ENCODE measurements at places on chromosomes 6 and 20. TPM values are rescaled to one million over a fixed set of nuclear protein-coding genes. Genes with fewer than 3 reads are reported as not detected.
A peak's percentile ranks its signal among the peaks of the same experiment; 100 is the strongest.

DNA sequence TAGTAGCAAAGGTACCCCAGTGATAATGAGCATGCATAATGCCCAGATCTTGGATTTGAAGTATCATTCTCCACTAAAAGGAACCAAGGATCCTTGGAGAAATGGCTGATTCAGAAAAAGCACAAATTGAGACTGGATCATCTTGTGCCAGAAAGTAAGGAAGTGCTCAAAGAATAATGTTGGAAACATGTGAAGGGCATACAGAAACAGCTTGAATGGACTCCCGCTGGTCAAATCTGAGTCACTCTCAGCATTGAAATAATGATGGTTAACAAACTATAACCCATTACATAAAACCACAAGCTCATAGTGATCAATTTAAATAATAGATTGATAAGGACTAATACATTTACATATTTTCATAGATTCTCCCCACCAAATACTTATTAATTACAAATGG lies 3.6 kb upstream of the OSTM1 start:
- H3K4me3 ChIP-seq, result no peak overlapping the region
- peaks cover 7% of the 10 kb centered on the region for H3K4me1 ChIP-seq
- no peaks in the 10 kb centered on the region for H3K36me3 ChIP-seq
- H3K27ac ChIP-seq, result no peak overlapping the region
- DNase-seq, result no peak

DNA sequence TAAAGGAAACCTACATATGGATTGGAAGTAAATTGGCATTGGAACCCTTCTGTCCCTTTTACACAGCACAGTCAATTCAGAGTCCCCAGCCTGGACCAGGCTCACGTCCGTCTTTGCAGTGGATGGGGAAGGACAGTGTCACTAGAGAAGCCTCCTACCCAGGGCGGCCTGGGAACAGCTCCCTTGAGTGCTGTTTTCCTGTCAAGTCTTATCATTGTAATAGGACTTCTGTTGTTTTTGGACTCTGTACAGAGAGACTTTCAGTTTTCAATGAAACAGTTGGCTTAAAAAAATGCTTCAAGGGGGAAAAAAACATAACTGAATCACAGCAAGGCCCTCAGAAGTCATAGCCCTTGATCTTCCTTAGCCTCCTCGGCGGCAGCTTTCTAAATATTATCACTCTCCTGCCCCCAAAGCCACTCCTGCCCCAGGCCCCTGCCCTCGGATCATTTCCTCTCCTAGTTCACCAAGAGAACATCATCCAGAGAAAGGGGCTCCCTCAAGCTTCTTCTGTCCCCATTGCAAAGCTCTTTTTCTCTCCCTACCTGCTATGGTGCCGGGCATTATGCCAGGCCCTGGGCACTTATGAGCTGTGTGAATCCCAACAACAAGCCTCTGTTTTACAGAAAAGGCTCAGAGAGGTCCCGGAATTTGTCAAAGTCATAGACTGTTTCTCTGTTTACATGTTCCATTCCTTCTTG lies 37.8 kb upstream of the CNKSR3 start:
- H3K27ac ChIP-seq, result no peak overlapping the region
- no peak for DNase-seq
- no peaks in the 10 kb centered on the region for H3K27me3 ChIP-seq
- no peaks in the 10 kb centered on the region for H3K4me1 ChIP-seq
- H3K4me3 ChIP-seq, result no peak overlapping the region

- peak overlapping the region; percentile 96 for H3K27ac ChIP-seq
- no peaks in the 10 kb centered on the region for H3K27me3 ChIP-seq
- DNase-seq, result peak; percentile 71
- peaks cover 16% of the 10 kb centered on the region for H3K36me3 ChIP-seq
- H3K4me1 ChIP-seq, result peaks cover 40% of the 10 kb centered on the region
- peak overlapping the region; percentile 65 for H3K4me3 ChIP-seq
Observed at GRCh38 chr6:31701666-31702404, 1.3 kb downstream of the ABHD16A start.

DNA sequence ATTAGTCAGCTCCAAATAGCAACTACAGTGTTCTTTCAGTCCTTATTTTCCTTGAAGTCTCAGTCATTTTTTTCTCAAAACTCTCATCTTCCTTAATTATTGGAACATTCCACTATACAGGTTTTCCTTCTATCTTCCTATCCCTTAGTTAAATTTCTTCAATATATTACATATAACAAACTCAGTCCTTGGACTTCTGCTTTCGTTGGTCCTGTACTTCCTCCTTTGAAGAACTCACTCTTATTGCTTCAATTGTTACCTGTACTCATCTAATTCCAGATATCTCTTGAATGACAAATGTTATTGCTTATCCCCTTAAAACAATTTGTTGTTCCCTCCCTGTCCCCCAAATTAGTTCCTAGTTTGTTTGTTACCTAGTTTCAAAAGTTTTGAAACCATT lies 67.7 kb upstream of the NOTCH4 start:
- H3K36me3 ChIP-seq, result no peaks in the 10 kb centered on the region
- no peak overlapping the region for H3K4me3 ChIP-seq
- DNase-seq, result no peak
- H3K27me3 ChIP-seq, result no peaks in the 10 kb centered on the region

- H3K36me3 ChIP-seq, result no peaks in the 10 kb centered on the region
- H3K4me1 ChIP-seq, result peaks cover 8% of the 10 kb centered on the region
- no peak overlapping the region for H3K4me3 ChIP-seq
- no peak for DNase-seq
- H3K27ac ChIP-seq, result no peak overlapping the region
Observed at GRCh38 chr20:3137492-3137891, 22.2 kb downstream of the FASTKD5 start.

GRCh38 chr6:7255918-7256317 lies 57.1 kb downstream of the SSR1 start:
- H3K27ac ChIP-seq, result peak overlapping the region; percentile 67
- H3K4me3 ChIP-seq, result no peak overlapping the region
- no peaks in the 10 kb centered on the region for H3K36me3 ChIP-seq
- no peaks in the 10 kb centered on the region for H3K27me3 ChIP-seq
- no peak for DNase-seq
- H3K4me1 ChIP-seq, result peaks cover 6% of the 10 kb centered on the region

- H3K4me1 ChIP-seq, result no peaks in the 10 kb centered on the region
- no peaks in the 10 kb centered on the region for H3K27me3 ChIP-seq
- H3K27ac ChIP-seq, result no peak overlapping the region
Observed at GRCh38 chr6:55886185-55886836, 10.9 kb upstream of the BMP5 start.

- H3K36me3 ChIP-seq, result no peaks in the 10 kb centered on the region
- no peak for DNase-seq
- no peaks in the 10 kb centered on the region for H3K4me1 ChIP-seq
- no peak overlapping the region for H3K27ac ChIP-seq
Observed at GRCh38 chr6:95601133-95601532, 23.8 kb downstream of the MANEA start.

GRCh38 chr6:215335-216034 lies 76.8 kb upstream of the DUSP22 start:
- H3K36me3 ChIP-seq, result no peaks in the 10 kb centered on the region
- H3K27me3 ChIP-seq, result peaks cover 6% of the 10 kb centered on the region
- no peak overlapping the region for H3K27ac ChIP-seq
- DNase-seq, result no peak

- no peak for DNase-seq
- no peaks in the 10 kb centered on the region for H3K36me3 ChIP-seq
- H3K27me3 ChIP-seq, result no peaks in the 10 kb centered on the region
Observed at GRCh38 chr6:158279615-158280014, 32.6 kb upstream of the TULP4 start.

GRCh38 chr6:626236-626635 lies 30.7 kb downstream of the HUS1B start:
- no peaks in the 10 kb centered on the region for H3K27me3 ChIP-seq
- H3K27ac ChIP-seq, result no peak overlapping the region
- H3K36me3 ChIP-seq, result peaks cover 11% of the 10 kb centered on the region
- no peak overlapping the region for H3K4me3 ChIP-seq

- H3K27me3 ChIP-seq, result no peaks in the 10 kb centered on the region
- no peak overlapping the region for H3K27ac ChIP-seq
- no peak overlapping the region for H3K4me3 ChIP-seq
- no peak for DNase-seq
- H3K4me1 ChIP-seq, result no peaks in the 10 kb centered on the region
Observed at GRCh38 chr6:100630536-100630935, 165.8 kb upstream of the SIM1 start.

DNA sequence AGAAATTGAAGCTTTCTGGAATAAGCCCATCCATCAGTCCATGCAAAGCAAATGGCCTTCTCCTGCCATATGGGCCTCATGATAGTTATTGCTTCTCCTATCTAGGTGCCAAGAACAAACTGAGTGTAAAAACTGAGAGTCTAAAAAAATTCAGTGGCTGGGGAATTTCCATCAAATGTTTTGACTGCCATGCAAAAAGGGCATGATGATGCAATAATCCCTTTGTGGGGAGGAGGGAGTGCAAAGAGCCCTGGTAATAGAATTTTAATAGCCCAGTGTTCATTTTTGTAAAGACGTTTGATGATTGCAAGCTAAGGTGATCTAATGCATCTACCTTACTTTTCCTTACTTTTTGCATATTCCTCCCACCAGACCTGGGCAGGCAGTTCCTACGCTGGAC lies 683.7 kb downstream of the EPM2A start:
- no peaks in the 10 kb centered on the region for H3K27me3 ChIP-seq
- no peak for DNase-seq
- H3K4me3 ChIP-seq, result no peak overlapping the region
- no peak overlapping the region for H3K27ac ChIP-seq
- H3K4me1 ChIP-seq, result no peaks in the 10 kb centered on the region

- H3K27ac ChIP-seq, result peak overlapping the region; percentile 57
Observed at GRCh38 chr6:168031411-168031971, 34.0 kb downstream of the KIF25 start.

- no peak overlapping the region for H3K4me3 ChIP-seq
- no peak for DNase-seq
- H3K4me1 ChIP-seq, result peaks cover 16% of the 10 kb centered on the region
- no peak overlapping the region for H3K27ac ChIP-seq
- no peaks in the 10 kb centered on the region for H3K27me3 ChIP-seq
Observed at GRCh38 chr6:109795994-109796555, 105.0 kb downstream of the FIG4 start.

DNA sequence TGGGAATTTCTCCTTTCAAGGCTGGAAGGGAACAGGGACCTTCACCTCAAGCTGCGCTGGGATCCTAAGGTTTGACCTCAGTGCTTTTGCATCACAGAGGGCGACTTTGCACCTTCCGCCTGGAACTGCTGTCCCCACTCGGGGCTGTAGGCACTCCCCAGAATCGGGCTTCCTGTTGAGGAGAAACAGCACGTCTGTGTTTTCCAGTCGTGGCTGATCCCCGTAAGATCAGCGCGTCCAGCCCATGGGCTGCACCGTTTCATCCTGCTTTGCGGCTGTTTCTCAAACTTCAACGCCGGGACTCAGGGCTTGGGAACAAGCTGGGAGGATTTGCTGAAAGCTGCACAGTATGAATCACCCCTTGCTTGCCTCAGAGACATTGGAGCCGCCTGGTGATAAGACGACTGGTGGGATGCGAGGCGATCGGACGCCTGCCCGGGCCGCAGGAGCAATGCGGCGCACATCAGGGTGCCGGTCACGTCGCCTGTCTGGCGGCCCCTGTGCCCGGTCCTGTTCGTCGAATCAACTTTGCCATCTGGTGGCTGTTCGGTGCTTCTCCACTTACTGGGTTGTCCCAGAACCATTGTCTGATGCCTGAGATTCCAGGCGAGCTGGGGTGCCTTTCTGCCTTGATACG lies 53.6 kb upstream of the FRMD1 start:
- H3K4me1 ChIP-seq, result peaks cover 5% of the 10 kb centered on the region
- no peaks in the 10 kb centered on the region for H3K27me3 ChIP-seq
- peak overlapping the region; percentile 51 for H3K4me3 ChIP-seq
- peak; percentile 25 for DNase-seq

DNA sequence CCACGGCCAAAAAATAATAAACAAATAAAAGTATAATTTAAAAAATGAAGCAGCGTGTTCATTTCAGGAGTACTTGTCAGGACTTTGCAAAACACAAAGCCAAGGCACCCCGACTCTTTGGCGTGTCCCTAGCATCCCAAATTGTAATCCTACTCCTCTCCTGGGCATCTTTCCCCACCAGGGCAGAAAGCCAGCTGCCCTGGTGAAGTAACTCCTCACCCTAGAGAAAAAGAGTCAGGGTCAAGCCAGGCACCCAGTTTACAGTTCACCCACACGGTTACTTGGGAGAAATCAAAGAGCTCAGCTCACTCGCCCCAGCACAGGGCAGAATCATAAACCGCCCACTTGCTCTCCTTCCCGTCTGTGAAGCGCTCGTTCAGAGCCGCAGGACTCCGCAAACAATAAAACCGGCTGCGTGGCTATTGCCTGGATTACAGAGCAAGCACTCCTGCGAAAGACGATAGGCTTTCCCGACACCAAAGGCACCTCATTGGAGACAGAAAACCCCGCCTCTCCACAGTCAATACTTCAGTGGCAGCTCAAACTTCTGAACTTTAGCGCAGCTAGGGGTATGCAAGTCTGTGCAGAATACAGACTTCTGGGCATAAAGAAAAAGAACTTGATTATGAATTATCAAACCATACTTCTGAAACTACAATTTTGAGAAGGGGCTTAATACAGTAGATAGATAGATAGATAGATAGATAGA lies 73.0 kb upstream of the NHSL1 start:
- H3K27me3 ChIP-seq, result no peaks in the 10 kb centered on the region
- H3K4me1 ChIP-seq, result peaks cover 11% of the 10 kb centered on the region
- H3K4me3 ChIP-seq, result peak overlapping the region; percentile 63

- H3K27me3 ChIP-seq, result no peaks in the 10 kb centered on the region
- no peaks in the 10 kb centered on the region for H3K36me3 ChIP-seq
- no peaks in the 10 kb centered on the region for H3K4me1 ChIP-seq
- DNase-seq, result no peak
- H3K27ac ChIP-seq, result no peak overlapping the region
Observed at GRCh38 chr6:90905351-90905750, 318.5 kb upstream of the MAP3K7 start.

DNA sequence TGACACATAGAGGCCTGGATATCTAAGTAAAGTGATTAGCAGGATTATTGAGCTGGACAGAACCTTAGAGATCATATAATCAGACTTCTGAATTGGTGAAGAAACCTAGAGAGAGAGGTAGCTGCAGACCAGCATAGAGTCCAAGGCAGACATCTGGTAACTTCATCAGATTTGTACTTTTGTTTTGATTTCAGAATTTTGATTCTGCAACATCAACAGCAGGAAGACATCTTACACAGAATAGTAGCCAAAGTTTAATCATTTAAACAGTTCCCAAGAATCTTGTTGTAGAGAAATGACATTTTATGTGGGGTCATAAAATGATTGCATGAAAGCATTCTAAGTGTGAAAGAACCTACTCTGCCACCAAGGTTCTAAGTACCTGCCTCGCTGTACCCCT lies 39.4 kb downstream of the RPRD1B start:
- H3K27ac ChIP-seq, result peak overlapping the region; percentile 83
- no peaks in the 10 kb centered on the region for H3K27me3 ChIP-seq
- peaks cover 51% of the 10 kb centered on the region for H3K4me1 ChIP-seq

- H3K27me3 ChIP-seq, result no peaks in the 10 kb centered on the region
- H3K36me3 ChIP-seq, result no peaks in the 10 kb centered on the region
- no peak overlapping the region for H3K4me3 ChIP-seq
Observed at GRCh38 chr6:92757925-92758324, 661.4 kb downstream of the EPHA7 start.

- no peak for DNase-seq
- H3K27me3 ChIP-seq, result no peaks in the 10 kb centered on the region
- H3K4me1 ChIP-seq, result peaks cover 6% of the 10 kb centered on the region
- no peak overlapping the region for H3K27ac ChIP-seq
- H3K36me3 ChIP-seq, result no peaks in the 10 kb centered on the region
Observed at GRCh38 chr6:51842061-51842803, 245.2 kb downstream of the PKHD1 start.

Gene CDH22
- total RNA-seq, result 0.26 TPM

Gene HLA-DOB
- 0.22 TPM for total RNA-seq

Gene HLA-DRB1
- 10.2 TPM for total RNA-seq

Gene TFAP2C
- total RNA-seq, result not detected

Gene RAB32
- total RNA-seq, result 1.2 TPM

Gene XKR7
- not detected for total RNA-seq

Gene CNBD2
- total RNA-seq, result 8.3 TPM

Gene KCNB1
- total RNA-seq, result 11.1 TPM

Gene RNF182
- total RNA-seq, result 0.10 TPM

Gene TBC1D20
- 34.4 TPM for total RNA-seq

Gene SLPI
- 617 TPM for total RNA-seq

Gene VGLL2
- 10.3 TPM for total RNA-seq

Gene AIF1
- total RNA-seq, result 11.0 TPM
